ENCODE measurements at places on chromosomes 2 and 18. TPM values are rescaled to one million over a fixed set of nuclear protein-coding genes. Genes with fewer than 3 reads are reported as not detected.

OSGEPL1 gene
- 3.2 TPM for total RNA-seq

MC5R gene
- not detected for total RNA-seq

SATB2 gene
- 1.4 TPM for total RNA-seq

CYP26B1 gene
- total RNA-seq, result 11.0 TPM

CDH20 gene
- 0.29 TPM for total RNA-seq

NAT8 gene
- not detected for total RNA-seq

ADD2 gene
- 0.05 TPM for total RNA-seq

APCDD1 gene
- total RNA-seq, result 63.5 TPM

SERPINB10 gene
- not detected for total RNA-seq

ARHGEF4 gene
- 6.2 TPM for total RNA-seq

CFAP53 gene
- 0.62 TPM for total RNA-seq

RNU2-63P gene
- not detected for total RNA-seq

EIF2B4 gene
- 28.6 TPM for total RNA-seq

TTN gene
- total RNA-seq, result 0.05 TPM

MOGAT1 gene
- total RNA-seq, result not detected

POTEI gene
- not detected for total RNA-seq

CYS1 gene
- total RNA-seq, result 2.1 TPM

ACKR3 gene
- 7.8 TPM for total RNA-seq

HOXD4 gene
- total RNA-seq, result 0.87 TPM

SERPINB2 gene
- not detected for total RNA-seq

IL1R2 gene
- total RNA-seq, result 4.0 TPM

SCN7A gene
- not detected for total RNA-seq

SMARCAL1 gene
- total RNA-seq, result 19.7 TPM

ZBTB14 gene
- total RNA-seq, result 4.6 TPM

AKAIN1 gene
- total RNA-seq, result not detected

TLX2 gene
- total RNA-seq, result not detected

ACMSD gene
- not detected for total RNA-seq

SPDYA gene
- 0.10 TPM for total RNA-seq

PSD4 gene
- total RNA-seq, result 1.4 TPM

LOXHD1 gene
- 0.05 TPM for total RNA-seq

PSMA8 gene
- total RNA-seq, result not detected

ITPRIPL1 gene
- total RNA-seq, result 0.31 TPM

ATF2 gene
- 35.4 TPM for total RNA-seq

TSPYL6 gene
- not detected for total RNA-seq

DES gene
- total RNA-seq, result 7.0 TPM

CXXC1 gene
- total RNA-seq, result 28.4 TPM

RBM45 gene
- 12.1 TPM for total RNA-seq

IL36G gene
- not detected for total RNA-seq

ABCG8 gene
- total RNA-seq, result not detected

REG1B gene
- total RNA-seq, result not detected

CABYR gene
- total RNA-seq, result 5.2 TPM

EVA1A gene
- 19.0 TPM for total RNA-seq

GALNT13 gene
- 0.25 TPM for total RNA-seq

MEP1B gene
- total RNA-seq, result not detected

COL5A2 gene
- 680 TPM for total RNA-seq

UGT1A4 gene
- 0.34 TPM for total RNA-seq

KCNE4 gene
- total RNA-seq, result 8.2 TPM

NHEJ1 gene
- total RNA-seq, result 15.8 TPM

AAK1 gene
- total RNA-seq, result 29.9 TPM
